Adrenal gland (tissue), 19 donors: ENCODE measurements at places on chromosomes 7 and 10. TPM values are rescaled to one million over a fixed set of nuclear protein-coding genes. Genes with fewer than 3 reads are reported as not detected.

The MIOS gene
- 27.8 TPM for total RNA-seq

The TRIL gene
- total RNA-seq: 17.1 TPM

The SLC16A9 gene
- total RNA-seq: 170 TPM

- DNase-seq: no peak
These were observed 11.5 kb downstream of the EGFR start for GRCh38 chr7:55030314-55030713.

DNA sequence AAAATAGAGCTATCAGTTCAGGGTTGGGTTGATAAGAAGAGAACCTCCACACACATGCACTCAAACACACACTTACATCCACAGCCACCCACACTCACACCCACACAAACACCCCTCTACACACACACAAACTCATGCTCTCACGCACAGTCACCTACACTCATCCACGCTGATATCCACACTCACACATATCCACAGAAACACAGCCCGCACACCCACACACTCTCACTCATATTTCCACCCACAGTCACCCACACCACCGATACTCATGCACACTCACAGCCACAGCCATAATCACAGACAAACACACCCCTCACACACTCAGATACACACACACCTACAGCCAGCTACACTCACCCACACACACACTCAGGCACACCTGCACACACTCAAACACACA lies 333.0 kb upstream of the TPK1 start:
- DNase-seq: no peak

- DNase-seq: no peak
These were observed 317.4 kb downstream of the PTPRN2 start for GRCh38 chr7:158270106-158270775.

GRCh38 chr7:133401225-133401624 lies 148.3 kb downstream of the EXOC4 start:
- DNase-seq: no peak

DNA sequence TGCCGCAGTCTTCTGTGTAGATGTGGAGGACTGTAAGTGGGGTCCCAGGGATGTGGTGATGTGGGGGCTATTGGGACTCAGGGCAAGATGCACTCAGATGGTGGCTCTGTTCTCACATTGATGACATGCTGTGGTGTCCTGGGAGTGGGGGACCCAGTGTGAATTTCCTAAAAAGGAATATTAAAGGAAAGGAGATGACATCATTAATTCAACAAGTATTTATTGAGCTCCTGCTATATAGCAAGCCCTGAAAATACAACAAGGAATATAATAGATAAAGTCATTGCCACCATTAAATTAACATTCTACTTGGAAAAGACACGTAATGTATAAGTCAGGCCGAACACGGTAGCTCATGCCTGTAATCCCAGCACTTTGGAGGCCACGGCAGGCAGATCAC lies 61.9 kb upstream of the MNX1 start:
- no peak for DNase-seq

DNA sequence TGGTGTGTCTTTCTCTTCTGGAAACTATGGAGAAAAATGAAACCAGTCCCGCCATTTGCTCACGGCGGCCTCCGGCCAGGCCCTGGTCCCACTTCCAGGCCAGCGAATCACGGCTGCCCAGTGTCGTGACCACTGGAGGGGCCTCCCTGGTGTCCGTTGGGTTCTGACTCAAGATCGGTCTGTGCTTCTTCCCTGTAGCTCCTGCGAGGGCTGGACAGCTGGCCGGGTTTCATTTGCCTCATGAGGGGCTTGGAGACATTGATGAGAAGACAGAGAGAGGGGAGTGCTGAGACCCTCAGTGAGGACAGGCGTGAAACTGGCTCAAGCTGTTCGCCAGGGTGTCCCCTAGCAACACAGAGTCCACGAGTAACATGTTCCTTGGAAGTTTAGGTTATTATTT lies 108.6 kb downstream of the ADARB2 start:
- DNase-seq: no peak

DNA sequence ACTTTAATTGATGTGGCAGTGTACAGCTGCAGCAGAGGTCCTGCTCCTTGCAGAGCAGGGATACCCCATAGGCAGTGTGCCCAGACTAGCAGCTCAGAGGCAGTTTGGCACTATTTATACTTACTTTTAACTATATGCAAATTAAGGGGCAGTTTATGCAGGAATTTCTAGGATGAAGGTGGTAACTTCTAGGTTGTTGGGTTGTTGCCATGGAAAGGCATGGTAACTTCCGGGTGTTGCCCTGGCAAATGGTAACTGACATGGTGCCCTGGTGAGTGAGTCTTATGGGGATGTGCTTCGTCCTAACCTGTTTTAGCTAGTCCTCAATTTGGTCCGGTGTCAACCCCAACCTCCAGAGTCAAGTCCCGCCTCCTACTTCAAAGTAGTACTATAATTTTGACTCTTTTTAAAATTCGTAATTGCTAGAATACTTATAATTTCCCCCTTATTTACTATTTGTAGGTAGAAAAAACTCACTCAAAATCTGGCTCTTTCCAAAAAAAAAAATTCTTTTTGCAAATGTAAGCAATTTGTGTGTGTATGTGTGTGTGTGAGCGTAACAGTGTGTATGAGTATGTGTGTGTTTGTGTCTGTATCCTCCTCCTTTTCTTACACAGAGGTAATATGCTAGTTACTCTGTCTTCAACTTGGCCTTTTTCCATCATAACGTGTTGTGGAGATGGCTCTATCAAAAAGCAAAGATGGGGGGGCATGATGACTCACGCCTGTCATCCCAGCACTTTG lies 5.9 kb downstream of the COL26A1 start:
- DNase-seq: no peak

- DNase-seq: no peak
These were observed 42.9 kb downstream of the COL26A1 start for GRCh38 chr7:101405474-101406067.

DNA sequence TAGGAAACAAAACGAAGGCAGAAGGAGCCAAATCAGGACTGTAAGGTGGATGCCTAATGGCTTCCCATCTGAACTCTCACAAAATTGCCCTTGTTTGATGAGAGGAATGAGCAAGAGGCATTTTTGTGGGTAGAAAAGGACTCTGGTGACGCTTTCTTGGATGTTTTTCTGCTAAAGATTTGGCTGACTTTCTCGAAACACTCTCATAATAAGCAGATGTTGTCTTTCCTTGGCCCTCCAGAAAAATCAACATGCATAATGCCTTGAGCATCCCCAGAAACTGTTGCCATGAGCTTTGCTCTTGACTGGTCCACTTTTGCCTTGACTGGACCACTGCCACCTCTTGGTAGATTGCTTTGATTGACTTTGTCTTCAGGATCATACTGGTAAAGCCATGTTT lies 13.5 kb downstream of the PTPN12 start:
- no peak for DNase-seq

DNA sequence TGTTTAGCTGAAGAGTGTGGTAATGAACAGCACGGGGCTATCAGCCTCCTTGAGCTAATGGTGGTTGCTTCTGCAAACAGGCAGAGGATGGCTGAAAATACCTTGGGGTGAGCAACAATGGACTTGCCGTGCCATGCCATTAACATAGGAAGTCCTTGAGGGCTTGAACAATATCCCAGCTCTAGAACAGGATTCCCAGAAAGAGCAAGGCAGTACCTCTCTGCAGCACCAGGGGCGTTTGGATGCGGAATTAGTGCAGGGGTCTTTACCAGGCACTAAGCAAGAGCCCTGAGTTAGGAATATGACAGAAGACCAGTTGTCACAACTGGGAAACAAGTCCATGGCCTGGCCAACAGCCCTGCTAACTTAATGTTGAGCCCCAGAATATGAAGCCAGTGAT lies 143.2 kb upstream of the COBL start:
- DNase-seq: no peak

- DNase-seq: no peak
These were observed 56.6 kb upstream of the PTN start for GRCh38 chr7:137399827-137400823.

DNA sequence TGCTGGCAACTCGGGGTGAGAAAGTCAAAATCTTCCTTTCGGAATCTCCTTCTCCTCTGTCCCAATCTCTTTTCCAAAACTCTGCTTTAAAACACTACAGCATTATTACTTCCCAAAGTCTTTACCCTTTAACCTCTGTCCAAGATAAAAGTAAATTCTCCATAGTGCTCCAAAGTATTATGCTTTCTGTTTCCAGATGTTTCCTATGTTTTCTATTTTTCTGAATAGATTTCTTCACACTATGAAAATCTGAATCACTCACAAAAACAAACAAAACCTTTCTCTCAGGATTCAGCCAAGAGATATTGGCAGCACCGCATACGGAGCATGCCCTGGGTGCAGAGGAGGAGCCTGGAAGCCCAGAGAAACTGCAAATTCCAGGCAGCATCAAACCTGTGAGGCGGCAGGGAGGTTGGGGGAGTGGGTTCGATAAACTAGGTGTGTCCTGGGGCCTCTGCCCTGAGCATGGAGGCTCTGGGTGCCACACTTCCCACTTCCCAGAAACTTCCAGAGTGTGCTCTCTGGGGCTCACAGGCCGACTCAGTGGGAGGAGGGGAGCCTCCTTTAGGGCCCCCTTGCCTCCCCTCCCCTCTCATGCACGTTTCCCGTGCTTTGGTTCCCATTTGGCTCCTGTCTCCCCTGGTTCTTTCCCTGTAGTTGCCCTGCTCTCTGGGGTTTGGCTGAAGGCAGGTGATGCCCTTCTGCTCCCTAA lies 35.6 kb downstream of the VIPR2 start:
- DNase-seq: no peak

DNA sequence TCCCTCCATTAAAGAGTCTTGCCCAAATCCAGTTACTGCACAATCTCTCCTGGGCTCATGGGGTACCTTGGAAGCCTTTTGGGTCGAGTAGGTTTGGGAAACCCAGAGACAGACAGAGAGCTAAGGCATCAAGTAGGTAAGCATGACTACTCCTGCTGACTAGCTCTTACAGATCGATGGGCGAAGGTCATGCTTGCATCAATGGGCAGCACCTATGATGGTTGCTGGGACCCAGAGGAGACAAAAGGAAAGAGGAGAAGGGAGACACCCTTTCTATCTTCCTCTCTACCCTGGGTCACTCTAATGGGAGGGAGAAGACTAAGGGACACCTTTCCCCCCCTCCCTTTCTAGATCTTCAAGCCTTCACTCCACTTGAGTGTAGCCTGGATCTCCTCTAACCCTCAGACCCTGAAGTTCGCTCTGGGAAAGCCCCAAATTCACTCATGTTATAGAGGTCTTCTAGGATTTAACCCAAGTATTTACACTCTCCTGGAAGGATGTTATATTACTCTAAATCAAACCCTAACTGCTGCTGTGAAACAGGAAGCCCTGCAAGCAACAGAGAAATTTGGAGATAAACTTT lies 31.6 kb upstream of the ZNF746 start:
- DNase-seq: no peak

GRCh38 chr10:127878475-127879055 lies 14.2 kb downstream of the CLRN3 start:
- DNase-seq: no peak

DNA sequence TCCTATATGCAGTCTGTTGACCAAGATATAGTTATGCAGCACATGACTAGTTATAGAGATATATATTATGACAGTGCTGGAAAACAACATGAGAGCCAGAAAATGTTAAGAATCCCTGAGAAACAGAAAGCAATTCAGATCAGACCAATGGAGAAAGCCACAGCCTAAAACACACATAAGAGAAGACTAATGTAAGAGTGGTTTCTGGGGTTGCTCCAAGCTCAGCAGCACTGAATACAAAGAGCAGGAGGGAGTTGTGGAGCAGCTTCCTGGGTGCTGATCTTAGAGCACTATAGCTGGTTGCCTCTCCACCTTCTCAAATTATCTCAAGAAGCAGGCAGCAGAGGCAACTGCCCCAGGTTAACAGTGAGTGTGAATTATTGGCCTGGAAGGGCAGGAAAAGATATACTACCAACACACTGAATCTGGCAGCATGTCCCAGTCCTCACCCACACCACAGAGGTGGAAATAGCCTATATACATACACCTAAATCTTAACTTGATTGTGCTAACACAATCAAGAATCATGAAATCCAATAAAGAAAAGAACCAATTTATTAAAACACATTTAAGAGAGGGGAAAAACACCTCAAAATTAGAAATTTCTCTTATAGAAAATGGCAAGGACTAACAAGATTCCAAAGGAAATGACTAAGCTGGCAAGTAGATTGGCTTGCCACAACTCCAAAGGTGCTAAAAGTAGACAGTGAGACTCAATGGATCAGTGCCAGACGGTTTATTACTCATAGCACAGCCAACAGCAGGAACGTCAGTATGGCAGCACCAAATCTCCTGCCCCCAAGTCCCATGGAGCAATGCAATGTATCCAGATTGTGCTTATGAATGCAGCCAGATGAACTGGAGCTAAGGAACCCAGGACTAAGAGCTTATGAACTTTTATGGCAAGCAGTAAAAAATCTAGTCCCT lies 5.1 kb downstream of the PTTG1IP2 start:
- DNase-seq: no peak

DNA sequence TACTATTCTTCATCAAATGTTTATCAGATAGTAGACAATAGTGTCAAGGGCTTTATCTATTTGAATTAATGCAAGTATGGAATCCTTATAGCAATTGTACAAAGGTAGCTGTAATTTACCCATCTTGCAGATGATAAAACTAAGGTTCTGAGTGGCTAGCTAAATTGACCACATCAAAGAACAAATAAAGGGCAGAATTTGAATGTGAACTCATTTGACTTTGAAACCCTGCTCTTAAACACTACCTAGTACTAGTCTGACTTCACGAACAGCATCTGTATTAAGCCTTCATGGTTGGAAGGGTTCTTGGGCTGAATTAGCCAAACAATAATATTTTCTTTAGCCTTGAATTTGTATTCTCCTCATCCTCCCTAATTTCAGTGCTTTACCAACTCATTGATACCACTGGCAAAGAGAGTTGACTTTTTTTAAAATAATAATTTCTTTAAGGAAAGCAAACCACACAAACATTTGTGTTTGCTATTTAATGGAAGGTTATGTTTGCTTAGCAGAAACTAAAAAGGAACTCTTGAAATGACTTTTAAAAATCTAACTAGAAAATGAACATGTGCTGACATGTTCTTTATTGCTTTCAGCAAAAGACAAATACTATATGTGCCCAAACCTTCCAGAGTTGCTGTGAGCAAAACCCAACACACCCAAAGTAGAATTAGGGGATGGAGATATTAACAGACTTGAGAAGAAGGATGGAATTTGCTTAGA lies 322.6 kb downstream of the RNLS start:
- no peak for DNase-seq

DNA sequence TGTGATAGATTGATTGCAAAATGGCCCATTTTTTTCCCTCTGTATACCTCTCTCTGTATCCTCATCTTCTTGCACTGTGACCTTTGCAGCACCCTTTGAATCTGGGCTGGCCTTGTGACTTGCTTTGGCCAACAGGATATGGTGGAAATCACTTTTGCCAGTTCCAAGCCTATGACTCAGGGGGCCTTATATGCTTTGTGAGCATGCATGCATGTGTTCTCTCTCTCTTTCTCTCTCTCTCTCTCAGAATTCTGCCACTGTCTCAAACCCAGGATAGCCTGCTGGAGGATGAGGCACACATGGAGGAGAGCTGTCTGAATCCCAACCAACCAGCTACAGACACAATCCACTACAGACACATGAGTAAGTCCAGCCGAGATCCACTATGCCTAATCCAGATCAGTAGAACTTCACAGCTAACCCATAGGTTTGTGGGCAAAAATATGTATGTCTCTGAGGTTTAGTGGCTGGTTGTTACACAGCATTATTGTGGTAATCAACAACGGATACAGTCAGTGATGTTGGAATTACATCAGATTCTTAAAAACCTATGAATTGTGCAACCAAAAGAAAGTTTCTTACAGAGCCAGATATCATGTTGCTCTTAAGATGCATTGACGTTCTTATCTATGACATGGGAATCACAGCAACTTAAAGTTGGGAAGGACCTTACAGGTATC lies 41.8 kb upstream of the ABCB4 start:
- DNase-seq: no peak
